ENCODE measurements at places on chromosomes 3 and 15.

DNA sequence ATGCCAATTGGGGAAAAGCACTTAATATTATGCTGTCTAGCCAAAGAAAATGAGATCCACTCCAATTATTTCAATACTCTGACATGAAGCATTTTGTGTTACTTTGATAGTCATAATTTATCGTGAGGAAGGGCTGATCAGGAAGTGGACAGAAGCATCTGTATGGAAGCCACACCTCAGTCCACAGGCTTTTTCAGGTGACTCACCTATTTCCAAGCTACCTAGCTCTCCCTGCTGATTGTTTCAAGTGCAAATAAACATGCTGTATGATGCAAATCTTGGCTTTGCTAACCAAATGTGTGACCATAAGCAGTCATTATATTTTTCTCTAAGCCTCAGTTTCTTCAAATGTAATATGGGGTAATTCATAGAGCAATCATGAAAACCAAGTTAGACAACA is 30.8 kb upstream of the CPB1 start:
- no peak for DNase-seq

GRCh38 chr3:50600841-50601591 is 10.6 kb downstream of the CISH start:
- DNase-seq: peak; percentile 84

GRCh38 chr3:184377374-184377773 is 633 bp downstream of the THPO start:
- DNase-seq: no peak

GRCh38 chr15:58602823-58603222 is 146.7 kb downstream of the ADAM10 start:
- DNase-seq: no peak

DNA sequence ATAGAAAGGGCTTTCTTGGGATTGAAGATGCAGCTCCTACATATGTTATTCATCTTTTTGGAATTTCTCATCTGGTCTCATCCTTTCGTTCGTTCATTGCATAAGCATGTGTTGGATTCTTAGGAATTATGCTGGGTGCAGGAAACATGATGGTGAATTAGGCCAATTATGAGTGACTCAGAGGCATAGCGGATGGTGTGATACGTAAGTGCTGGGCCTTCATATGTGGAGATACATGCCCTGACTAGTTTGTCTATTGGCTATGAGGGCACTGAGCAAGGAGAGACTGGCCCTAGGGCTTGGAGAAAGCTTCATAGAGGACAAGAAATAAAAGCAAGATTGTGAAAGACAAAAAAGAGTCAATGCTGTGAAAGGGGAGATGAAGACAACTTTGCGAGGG is 235.1 kb downstream of the MYRIP start:
- no peak for DNase-seq

DNA sequence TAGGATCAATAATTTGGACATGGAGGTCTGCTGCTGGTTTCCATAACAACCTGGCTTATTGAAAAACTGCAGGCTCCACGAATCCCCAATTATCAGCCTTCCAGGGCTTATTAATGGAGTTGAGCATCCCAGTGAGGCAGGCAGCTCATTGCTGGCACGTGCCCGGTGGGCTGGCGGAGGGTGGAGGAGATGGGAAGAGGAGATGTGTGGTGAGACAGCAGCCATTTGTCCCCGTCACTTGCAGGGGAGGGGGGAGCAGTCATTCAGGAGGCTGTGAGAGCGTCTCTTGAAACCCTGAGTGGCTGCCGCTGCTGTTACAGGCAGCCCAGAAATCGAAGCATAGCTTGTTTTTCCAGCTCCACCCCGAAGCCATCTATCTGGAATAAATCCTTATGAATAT is 70.6 kb downstream of the GAP43 start:
- no peak for DNase-seq

DNA sequence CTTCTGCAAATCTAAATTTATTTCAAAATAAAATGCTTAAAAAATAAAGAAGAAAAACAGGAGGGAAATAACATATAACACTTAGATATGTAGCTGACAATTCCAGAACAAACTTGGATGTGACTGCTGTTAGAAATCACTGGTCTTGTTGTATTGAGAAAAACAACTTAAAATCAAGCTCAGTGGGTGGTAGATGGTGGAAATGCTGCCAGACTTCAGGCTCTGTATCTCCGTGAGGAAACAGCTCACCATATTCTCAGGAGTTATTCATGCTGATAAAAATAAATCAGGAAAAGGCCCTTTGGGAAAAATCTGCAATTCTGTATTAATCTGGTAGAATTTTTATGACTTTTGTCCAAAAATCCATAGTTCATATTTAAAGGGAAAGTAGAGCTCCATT is 477.6 kb downstream of the RAP2B start:
- DNase-seq: no peak

DNA sequence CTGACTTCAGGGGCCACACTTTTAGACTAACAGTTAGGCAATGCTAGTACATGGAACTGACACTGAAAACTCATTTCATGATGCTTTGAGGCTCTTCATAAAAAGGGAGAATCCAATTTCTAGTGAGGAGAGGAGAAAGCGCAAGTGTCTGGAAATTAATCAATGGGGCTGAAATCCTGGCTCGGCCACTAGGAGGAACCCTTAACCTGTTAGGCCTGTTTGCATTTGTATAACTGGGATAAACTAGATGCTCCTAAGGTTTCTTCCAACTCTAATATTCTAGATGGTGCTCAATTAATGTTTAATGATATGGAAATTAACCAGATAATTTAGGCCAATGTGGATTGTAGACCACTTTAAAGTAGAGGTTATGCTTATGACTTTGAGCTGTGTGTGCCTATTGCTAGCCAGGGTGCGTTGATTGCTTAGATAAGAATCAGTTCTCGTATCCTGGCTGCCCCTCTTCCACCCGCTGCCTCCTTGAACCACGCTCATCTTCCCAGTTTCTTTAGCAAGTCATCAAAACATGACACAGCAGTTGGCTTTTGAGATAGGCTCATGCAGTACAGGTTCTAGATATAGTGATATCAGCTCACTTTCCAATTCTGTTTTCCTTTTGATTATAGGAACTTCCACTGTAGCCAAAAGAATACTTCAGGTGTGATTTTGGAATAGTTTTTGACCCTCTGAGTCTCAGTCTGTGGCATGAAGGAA is 16.8 kb upstream of the CRBN start:
- DNase-seq: no peak

GRCh38 chr3:136069933-136070332 is 104.4 kb downstream of the PPP2R3A start:
- DNase-seq: no peak

DNA sequence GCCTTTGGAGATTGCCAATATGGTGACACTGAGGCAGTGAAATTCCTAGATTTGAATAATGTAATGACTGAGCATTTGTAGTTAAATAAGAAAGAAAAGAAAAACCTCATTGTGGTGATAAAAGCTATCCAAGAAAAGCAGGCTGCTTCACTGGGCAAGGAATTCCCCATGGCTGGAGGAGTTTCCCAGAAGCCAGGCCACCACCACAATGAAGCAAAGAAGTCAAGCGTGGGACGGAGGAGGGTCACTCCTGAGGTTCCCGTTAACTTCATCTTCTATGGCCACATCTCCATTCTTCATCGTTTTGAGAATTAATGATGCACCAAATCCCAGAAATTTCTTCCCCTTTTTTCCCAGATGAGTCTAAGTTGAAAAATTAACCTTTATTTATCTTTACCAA is 185.8 kb upstream of the BCL6 start:
- DNase-seq: no peak

DNA sequence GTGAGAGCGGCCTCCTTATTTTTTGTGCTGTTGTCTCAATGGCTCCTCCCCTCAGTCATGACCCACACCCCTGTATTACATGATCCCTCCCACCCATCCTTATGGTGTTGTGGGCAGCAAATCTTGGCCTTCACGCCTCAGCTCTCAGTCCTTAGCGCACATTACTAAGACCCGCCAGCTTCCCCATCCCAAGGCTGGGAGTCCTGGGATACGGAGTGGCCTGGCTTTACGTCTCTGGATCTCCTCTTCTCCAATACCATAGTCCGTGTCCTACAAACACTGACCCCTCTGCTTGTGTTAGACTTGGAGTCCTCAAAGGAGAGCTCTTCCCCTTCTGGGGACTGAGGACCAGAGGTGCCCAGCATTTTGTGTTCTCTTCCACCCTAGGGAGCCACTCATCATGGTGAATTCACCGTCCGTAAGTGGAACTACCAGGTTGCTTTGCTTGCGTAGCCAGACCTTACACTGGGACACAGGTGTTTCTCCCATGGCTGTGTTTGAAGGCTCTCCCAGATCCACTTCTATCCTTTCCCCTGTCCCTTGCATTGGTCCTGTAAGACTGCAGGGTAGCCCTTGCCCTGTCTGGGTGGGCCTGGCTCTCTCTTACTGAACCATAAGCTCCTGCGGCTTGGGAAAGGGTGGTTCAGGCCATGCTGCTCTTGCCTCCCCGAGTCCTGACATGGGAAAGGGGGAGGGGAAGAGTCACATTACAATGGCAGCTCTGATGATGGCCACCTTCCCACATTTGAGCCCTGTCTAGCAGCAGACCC is 13.6 kb downstream of the GRM2 start:
- no peak for DNase-seq

GRCh38 chr15:85607141-85607806 is 187.5 kb downstream of the KLHL25 start:
- DNase-seq: no peak

GRCh38 chr15:91936182-91936775 is 82.8 kb downstream of the SLCO3A1 start:
- DNase-seq: no peak

GRCh38 chr15:66598095-66598815 is 32.5 kb upstream of the LCTL start:
- DNase-seq: no peak

- DNase-seq: peak; percentile 81
These were observed 20.7 kb downstream of the KLF13 start for GRCh38 chr15:31347067-31347975.

GRCh38 chr15:90883976-90884718 is at the start of gene FES:
Gene FES (plus strand): TSS chr15:90884504. CDS start chr15:90885046, 542 bp downstream.
- DNase-seq: no peak

- DNase-seq: no peak
These were observed 147.7 kb upstream of the GALNT15 start for GRCh38 chr3:16026753-16027152.

DNA sequence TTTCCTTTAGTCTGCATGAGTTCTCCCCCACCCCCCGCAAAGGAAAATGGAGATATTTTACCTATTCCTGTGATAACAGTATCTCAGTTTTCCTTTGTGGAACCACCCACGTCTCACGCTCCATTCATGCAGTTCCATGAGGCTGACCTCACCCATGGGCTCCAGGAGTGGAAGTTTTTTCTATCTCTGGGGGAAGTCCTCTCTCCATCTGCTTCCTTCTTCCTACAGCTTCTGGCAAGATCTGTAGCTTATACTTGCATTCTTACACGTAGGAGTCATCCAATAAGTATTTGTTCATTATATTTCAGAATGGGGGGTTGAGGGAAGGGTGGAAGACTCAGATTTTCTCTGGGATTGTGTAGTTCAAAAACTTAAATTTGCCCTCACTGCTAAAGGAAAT is 5.8 kb upstream of the GLCE start:
- DNase-seq: no peak

DNA sequence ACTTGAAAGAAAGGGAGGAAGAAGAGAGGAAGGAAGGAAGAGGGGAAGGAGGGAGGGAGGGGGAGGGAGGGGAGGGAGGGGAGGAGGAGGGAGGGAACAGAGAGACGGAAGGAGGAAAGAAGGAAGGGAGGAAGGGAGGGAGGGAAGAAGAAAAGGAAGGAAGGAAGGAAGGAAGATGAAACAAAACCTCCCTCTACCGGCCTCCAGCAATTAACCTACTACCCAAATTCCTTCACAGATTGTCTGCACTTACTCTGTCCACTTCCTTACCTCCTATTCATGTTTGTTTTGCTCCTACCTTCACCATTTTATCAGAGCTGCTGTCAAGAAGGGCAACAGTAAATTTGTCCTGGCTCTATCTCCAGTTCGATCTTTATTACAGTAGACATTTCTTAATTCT is 44.6 kb upstream of the BCL6 start:
- no peak for DNase-seq

DNA sequence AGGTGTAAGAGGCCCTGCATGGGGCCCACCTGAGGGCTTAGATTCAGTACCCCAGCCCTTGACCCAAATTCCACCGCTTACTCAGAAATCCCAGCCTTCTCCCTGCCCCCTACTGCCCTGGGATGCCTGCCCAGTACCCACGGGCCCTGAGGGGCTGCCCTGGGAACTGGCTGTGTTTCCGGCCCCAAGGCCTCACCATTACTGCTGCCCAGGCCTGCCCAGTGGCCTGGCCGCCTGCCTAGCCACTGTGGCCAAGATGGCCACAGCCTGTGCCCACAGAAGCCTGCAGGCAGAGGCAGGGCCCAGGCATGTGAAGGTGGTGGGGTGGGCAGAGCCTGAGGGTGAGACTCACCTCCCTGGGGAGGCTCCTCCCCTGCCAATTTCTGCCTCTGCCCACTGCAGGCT is 6.1 kb upstream of the PRKCD start:
- no peak for DNase-seq

Measured in stimulated activated CD8-positive, alpha-beta memory T cell treated with anti-CD3 and anti-CD28 coated beads, Interleukin-2, amount 100 ng/mL, for 48 hours (primary cell).